ENCODE measurements at places on chromosomes 7 and 10.

DNA sequence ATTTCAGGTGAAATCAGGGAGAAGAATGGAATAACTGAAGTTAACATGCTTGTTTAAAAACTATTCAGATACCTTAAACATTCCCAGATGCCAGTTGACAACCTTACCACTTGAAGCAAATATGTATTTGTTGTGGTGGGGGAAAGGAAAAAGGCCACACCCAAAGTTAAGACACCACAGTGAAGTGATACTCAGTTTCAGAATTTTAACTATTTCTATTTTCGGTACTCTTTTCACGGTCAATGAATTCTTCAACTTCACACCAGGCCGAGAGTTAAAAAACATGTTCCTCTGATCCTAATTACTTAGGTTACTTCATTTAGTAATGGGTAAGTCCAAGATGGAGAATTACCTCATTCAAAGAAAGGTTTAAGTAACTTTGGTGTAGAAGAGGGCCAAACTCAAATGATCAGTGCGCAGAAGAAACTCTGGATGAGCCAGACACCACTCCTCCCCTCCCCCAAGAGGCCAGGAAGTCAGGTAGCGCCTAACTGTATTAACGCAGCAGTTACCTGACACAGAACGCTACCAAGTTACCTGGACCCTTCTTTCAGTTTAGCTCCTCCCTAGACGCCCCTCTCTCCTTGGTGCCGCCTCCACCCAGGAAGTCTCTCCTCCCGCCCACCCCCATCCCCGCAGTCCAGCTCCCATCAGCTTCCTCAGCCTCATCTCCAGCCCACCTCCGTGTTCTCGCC, 700 bp downstream of the MTPN start:
- no peak for DNase-seq

GRCh38 chr7:14001139-14001538, 11.7 kb upstream of the ETV1 start:
- no peak for DNase-seq

DNA sequence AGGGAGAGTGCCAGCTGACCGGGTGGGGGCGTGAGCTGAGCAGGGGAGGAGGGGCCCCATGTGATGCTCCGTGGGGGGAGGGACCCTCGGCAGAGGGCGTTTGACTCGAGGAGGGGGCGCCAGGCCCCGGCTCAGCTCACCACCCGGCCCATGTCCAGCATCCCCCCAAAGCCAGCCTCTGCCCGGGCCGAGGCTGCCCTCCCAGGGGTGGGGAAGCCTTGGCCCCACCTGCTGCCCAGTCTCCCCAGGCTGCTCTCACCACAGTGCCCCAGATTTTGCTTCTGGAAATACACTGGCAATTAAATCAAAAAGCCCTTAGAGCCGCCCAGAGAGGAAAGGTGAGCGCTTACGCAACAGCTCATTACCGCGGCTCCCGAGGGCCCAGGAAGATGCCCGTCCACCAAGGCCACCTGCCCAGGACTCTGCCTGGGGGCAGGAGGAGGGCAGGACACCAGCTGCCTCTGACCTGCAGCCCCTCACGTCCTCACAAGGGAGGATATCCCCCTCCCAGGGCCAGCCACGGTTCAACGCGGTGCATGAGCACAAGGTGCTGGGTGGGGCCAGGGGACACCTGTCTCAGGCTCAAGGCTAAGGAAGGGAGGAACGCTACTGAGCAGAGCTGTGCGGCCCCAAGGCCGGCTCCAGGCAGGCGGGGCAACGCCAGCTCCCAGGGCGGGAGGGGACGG, 70.0 kb upstream of the INPP5A start:
- DNase-seq, result no peak

DNA sequence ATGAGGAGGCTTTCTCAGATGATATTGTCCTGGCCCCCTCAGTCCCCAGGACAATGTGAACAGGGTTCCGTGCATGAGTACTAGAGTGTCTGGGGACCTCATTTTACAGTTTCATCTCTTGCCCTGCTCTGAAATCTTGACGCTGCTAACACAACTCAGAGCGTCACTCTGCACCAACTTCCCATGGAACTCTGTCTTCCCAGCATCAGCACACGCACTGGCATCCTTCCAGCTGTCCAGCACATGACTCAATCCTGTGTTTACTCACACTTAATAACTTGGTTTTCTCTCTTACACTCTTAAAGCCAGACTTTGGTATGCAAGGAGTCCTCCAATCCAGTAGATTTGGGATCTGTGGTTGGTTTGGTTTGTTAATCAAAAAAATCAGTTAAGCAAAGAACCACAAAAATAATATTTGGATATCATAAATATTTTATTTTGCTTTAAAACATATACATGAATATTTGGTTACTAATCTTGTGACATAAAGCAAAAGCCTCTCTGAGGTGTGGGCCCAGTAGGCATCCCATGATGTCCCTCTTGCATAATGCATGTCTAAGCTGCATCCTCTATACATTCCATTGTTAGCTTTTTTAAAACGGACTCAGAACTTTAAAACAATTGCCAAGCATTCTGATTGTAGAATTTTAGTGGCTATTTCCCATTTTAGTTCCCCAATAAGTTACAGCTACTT, 131.0 kb downstream of the CXCL12 start:
- DNase-seq, result no peak

- no peak for DNase-seq
Measured at GRCh38 chr10:51528527-51528926, 170.9 kb downstream of the CSTF2T start.

- DNase-seq, result no peak
Measured at GRCh38 chr10:16195178-16195769, 241.5 kb upstream of the PTER start.

DNA sequence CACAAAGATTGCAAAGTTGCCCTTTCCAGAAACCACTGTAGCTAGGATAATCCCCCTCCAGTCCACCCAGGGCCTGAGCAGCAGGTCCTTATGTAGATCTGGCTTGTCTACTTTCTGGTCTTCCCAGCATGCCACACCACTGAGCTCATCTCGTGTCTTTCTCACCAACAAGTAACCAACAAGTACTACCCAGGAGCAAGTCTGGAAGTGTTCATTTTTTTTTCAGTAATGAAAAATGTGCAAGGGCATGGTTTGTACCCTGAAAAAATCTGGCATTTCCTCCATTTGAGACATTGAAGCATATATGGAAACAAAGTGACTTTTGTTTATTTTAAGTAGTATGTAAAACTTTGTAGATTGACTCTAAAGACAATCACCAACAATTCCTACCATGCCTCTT, 120.8 kb downstream of the INHBA start:
- no peak for DNase-seq

- no peak for DNase-seq
Measured at GRCh38 chr10:13219685-13220670, 14.2 kb downstream of the UCMA start.

DNA sequence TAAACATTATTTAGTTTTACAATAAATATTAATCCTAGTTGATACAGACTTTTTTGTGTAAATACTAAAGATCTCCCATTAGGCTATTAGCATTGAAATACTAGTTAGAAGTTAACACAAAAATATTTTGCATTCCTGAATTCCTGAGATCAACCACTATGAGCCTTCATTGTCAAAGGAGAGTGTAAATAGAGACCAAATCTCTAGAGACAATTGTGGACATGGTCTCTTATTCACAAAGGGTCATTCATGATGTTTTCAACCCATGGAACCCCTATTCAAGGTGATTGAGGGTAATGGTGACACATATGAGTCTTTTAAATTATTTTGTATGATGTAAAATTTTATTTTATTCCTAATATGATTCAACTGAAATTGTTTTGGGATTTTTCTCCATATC, 1454.8 kb upstream of the LRRTM3 start:
- DNase-seq, result no peak

DNA sequence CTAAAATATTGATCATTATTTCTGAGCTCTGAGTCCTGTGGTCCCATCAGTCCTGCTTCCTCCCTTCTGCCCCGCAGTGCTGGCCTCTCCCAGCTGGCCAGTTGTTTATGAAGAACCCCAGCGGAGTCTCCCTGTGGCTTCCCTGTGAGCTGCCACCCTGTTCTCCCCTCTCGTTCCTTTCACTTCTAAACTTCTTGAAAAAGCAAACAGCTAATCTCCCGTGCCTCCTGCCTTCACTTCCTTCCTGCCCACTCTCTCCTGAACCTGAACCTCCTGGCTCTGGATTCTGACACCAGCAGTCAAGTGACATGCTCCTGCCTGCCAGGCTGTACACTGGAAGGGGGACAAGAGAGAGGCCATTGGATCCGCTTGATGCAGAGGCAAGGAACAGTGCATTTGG, 63.7 kb upstream of the ZPBP start:
- no peak for DNase-seq

GRCh38 chr10:14508725-14509124, 178.0 kb upstream of the FRMD4A start:
- no peak for DNase-seq

DNA sequence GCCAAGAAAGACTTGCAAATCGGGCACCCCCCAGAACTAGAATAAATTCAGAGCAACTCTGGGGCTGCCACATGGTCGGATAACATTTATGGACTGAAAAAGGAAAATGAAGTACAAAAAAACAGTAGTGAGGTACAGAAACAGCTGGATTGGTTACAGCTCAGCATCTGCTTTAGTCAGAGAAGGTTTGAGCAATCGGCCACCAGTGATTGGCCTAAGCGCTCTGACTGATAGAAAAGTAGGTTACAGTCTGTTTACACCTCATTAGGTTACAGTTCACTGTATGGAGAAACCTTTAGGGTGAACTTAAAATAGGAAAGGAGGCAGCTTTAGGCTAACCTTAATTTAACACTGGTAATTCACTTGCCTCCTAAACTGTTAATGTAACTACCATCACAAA, 102.0 kb upstream of the DKK1 start:
- no peak for DNase-seq

DNA sequence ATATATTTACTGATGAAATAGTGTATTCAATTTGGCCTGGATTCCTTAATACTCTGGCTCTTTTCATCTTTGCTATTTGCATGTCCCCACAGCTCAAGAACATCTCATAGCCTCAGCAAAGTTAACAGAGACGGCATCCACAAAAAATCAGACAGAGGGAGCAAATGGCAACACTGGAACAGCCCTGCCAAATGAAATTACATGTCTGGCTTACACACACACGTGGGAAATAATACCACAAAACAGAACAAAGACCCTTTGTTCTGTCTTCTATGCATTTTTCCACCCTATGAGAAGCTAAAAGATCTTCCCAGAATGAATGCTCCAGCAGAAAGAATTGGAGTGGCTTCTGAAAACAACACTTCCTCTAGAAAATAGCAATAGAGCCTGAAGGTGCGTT, 139.5 kb downstream of the ALOX5 start:
- DNase-seq, result no peak

GRCh38 chr7:114864278-114864677, 57.6 kb upstream of the MDFIC start:
- no peak for DNase-seq

DNA sequence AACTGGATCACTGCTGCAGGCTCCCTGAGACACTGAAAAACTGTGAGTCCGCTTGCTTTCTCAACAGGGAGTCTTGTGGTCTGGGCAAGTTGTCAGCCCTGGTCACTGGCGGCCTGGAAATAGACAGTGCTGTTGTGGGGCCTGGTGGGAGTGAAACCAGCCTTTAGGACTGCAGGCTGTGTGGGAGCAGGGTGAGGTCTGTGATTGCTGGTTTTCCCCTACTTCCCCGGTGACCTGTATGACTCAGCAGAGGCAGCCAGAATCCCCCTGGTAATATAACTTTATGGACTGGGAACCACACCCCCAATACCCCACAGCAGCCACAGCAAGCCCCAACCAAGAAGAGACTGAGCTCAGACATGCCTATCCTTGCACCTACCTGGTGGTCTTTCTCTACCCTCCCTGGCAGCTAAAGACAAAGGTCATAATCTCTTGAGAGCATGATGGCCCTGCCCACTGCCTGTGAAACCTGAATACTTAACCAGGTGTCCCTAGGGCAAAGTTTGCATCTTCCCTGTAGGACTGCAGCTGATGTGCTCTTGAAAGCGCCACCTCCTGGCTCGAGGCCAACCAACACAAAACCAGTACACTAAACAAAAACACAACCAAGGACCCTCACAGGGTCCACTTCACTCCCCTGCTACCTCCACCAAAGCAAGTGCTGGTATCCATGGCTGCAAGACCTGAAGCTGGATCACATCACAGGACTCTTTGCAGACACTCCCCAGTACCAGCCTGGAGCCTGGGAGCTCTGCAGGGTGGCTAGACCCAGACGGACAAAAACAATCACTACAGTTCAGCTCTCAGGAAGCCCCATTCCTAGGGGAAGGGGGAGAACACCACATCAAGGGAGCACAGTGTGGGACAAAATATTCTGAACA, 7.2 kb upstream of the ADAM22 start:
- DNase-seq, result no peak

DNA sequence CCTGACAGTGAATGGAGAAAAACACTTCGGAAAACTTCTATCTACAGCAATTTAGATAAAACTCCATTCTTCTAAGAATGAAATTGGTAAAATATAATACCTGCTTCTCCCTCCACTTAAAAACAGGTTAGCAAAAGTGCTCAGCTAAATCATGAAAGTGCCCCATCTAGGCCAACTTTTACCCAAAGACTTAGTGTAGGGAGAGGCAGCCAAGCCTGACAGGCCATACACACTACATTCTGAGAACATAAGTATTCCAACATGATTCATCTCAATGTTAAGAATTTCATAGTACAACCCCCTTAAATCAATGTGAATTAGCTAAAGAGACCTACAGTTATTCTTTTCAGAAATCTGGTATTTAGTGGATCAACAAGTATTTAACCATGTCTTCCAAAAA, 7.2 kb downstream of the FAM3C start:
- DNase-seq, result no peak

DNA sequence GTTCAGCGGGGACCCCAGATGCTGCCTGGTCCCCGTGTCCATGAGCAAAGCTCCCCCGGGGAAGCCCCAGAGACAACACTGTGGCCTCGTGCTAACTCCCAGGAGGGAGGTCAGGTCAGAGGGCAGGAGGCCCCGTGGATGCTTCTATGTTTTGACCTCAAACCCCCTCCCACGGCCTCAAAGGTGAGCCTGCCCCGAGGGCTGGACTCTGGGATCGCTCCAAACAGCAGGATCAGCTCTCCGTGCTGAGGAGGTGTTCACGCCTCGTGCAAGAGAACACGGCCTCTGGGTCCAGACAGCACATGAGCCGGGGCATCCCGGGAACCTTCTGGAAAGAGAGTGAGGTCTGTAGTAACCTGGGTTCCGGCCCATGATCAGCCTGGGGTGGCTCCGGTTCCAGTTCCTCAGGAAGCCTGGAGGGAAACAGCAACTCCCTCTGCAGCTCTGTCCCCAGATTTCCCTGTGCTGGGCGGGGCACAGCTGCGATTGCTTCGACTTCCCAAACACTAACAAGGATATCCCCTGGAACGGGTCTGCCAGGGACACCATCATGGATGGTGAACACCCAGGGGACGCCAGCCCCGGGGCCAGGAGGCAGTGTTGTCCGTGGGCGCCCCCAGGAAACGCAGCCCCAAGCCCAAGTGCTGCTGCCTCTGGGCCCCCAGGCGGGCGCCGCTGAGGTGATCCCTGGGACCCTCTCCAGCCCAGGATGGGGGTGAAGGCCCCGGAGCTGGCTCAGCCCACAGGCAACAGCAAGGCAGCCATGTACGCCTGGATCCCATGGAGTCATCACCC, 18.0 kb upstream of the INPP5A start:
- DNase-seq, result no peak
